GDM1 (cell line): ENCODE measurements at places on chromosomes 4 and X.

DNA sequence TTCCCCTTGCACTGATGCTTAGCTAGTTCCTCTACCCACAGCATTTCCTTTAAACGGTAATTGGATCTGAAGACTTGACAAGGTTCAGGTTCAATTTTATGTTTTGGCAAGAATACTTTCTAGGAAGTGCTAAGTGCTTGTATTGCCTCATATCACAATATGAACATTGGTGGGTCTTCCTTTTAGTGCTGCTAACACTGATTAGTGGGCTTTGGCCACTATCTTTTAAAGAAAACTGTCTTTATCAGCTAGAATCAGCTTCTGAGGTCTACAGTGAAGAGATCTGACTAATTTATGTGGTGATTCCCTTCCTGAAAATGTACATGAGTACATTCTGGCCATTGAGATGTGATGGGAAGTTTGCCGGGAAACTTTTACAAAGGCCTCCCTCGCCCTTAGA, 316.7 kb upstream of the KLF3 start:
- no peak for DNase-seq

- no peak for DNase-seq
Measured at GRCh38 chr4:64682481-64682880, 273.2 kb upstream of the TECRL start.

DNA sequence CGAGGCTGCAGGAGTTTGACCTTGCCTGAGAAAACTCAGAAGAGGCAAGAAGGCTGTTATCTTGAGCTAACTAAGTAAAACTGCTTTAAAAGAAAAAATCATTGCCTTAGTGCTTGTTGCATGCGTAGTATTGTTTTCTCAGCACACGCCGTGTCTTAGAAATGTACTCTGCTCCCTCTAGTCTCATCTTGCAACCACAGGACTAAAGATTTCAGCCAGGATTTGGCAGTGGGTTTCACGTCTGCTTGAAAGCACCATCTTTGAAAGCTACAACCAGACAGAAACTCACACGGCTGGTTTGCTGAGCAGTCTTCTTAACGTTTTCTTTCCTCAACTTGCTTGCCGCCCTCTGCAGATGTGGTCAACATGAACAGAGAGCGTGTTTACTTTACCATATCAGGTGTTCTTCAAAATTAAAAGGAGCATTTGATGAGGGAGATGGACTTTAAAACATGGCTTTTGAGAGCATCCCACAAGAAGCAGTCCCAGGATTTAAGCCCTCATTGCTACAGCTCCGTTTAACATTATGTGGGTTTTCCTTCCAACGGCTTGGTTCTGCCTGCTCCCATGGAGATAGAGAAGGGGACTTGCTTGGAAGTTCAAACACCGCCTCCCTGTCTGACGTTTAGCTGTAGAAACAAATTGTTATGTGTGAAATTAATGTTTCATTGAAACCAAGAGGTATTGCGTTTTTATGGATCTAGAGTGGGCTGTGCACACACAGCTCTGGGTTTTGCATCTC, 3.4 kb downstream of the SORCS2 start:
- DNase-seq, result no peak

DNA sequence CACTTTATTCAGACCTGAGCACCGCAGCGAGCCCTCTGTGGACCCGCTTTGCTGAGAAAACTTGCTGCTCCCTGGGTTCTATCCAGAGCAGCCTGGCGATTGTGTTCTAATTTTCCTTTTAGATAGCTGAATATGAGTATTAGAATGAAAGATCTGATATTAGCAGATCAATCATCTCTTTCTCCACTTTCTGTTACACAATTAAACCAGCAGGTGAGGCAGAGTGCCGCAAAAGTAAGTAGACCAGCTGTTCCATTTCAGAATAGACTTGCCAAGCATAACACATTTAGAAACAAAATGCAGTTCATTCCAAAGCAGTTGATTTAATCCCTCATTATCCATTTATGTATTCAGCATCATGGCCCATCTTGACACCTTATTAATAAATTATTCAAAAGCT, 58.6 kb downstream of the PALLD start:
- DNase-seq, result no peak

- DNase-seq, result no peak
Measured at GRCh38 chrX:42823443-42823842, 45.5 kb upstream of the PPP1R2C start.

DNA sequence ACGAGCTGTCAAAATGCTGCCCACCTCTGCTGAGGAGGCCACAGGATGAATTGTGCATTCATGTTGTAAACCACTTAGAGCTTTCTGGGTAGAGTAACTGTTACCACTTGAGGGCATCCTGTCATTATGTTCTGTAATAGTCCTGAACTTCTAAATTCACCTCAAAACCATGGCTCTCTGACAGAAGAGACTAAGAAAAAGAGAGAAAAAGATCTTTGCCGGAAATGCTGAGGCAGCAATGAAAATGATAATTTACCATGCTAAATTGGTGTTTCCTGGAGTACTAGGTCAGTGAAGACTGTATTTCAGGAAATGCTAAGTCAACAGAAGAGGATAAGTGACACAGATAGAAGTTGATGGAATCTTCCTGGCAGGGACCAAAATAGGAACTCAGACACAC, 942.3 kb upstream of the SLIT2 start:
- DNase-seq, result no peak

DNA sequence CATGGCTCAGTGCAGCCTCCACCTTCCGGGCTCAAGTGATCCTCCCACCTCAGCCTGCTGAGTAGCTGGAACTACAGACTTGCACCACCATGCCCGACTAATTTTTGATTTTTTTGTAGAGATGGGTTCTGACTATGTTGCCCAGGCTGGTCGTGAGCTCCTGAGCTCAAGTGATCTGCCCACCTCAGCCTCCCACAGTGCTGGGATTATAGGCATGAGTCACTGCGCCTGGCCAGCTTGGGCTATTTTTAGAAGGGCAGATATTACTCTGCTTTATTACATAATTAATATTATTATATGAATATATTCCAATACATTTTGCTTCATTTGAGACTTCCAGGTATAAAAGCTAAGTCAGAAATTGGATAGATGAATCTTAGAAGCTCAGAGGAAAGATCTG, 143.7 kb upstream of the ANK2 start:
- no peak for DNase-seq

DNA sequence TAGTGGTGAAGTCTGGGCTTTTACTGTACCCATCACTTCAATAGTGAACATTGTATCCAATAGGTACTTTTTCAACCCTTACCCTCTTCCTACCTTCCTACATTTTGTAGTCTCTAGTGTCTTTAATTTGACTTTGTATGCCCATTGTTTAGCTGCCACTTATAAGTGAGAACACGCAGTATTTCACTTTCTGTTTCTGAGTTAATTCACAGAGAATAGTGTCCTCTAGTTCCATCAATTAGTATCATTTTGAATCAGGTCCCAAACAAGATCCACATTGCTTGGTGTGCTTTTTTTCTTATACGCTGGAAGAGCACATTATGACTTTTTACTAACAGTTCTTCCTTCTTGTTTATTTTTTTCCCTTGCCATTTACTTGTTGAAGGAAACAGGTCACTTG, 176.0 kb upstream of the WDFY3 start:
- DNase-seq, result no peak

DNA sequence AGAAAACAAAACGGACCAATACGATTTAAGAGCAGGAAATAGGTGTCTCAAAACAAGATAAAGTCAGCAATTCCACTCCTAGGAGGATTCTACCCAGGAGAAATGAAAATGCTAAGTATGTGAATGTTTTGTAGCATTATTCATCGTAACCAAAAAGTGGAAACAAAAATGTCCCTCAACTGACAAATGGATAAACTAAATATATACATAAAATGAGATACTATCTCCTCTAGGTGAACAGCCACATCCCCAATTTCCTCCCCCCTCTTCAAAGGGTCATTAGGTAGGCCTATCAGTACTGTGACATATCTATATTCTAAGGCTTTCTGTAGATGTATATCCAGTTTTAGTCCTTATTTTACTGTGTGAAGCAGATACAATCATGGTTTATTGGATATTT, 18.0 kb downstream of the DDX3X start:
- DNase-seq, result no peak

GRCh38 chrX:75155447-75155826, 646 bp downstream of the ABCB7 start:
- DNase-seq, result no peak

DNA sequence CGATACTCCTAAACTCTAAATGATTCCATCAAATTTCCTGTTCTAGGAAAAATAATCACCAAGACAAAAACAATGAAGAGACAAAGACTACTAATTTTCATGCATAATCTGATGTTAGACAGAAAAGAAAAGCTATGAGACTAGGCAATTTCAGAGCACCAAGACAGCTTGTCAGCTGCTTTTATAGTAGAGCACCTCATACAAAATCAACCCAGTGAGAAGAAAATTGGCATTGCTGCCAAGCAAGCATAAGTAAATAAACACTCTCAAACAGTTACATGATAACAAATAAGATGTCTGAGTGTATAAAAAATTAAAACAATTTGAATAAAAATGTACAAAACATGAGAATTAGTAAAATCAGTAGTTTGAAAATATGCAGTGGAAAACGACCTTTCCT, 1544.6 kb downstream of the C4orf33 start:
- no peak for DNase-seq

DNA sequence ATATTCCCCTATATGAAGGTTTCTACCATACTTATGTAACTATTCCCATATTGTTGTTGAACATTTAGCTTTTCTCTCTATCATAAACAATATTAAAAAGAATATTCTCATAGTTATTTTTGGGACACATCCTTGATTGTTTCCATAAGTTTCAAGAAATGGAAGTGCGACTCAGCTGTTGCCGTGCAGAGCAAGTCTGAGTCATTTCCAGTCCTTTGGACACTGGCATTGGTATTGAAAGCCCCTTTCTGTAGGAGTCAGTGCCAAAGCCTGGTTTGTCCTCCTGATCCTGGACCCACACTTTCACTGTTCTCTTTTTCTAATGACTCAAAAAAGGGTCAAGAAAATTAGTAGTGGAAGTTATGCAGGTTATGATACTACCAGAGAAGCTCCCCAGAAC, 108.3 kb upstream of the DIAPH2 start:
- no peak for DNase-seq

- no peak for DNase-seq
Measured at GRCh38 chr4:113919611-113920010, 59.8 kb downstream of the ARSJ start.

DNA sequence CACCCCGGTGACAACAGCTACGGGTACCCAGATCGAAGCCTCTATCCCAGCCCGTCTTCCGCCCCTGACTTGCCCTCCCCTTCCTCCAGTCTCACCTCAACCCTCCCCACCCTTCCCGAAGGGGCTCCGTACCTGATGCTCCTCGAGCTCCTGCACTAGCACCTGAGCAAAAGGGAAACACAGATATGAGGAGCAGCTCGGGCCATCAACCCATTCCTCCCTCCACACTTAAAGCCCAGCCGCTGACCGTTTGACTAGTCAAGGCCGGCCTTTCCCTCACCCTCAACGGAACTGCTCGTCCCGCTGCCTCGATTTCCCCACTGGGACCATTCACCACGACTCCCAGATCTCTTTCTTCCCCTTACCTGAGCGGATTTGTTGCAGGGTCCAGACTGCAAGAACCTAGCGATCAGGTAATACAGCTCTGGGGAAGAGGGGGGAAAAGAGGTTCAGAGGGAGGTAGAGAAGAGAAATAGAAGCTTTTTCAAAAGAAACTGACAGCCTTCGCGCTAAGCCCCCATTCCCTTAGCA, 731 bp downstream of the BRWD3 start:
- no peak for DNase-seq

- no peak for DNase-seq
Measured at GRCh38 chr4:108081256-108081655, 87.5 kb downstream of the LEF1 start.

DNA sequence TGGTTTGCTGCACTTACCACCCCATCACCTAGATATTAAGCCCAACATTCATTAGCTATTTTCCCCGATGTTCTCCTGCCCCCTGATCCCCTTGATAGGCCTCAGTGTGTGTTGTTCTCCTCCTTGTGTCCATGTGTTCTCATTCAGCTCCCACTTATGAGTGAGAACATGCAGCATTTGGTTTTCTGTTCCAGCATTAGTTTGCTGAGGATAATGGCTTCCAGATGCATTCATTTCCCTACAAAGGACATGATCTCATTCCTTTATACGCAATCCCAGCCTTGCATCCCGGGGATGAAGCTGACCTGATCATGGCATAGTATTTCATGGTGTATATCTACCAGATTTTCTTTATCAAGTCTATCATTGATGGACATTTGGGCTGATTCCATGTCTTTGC, 99.0 kb upstream of the DCAF12L2 start:
- no peak for DNase-seq

DNA sequence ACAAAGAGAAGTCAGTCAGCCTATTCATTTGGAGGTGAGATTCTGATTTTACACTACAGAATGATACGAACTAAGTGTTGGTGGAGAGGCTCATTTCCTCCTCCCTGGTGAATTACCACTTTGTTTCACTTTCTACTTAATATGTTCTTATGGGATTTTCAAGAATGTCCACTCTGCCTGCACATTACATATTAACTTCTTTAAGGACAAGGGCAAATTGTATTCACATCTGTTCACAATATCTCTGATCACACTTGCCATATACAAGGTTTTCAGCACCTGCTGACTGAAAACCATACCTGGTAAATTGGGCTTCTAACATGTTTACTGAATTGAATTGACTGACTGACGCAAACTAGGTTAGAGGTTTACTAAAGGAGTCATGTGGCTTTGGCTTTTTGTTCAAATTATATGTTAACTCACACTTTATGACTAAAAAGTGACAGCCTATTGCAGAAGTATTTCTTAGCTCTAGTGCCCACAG, 188.4 kb upstream of the MBNL3 start:
- no peak for DNase-seq

- DNase-seq, result no peak
Measured at GRCh38 chrX:63561425-63561824, 210.3 kb upstream of the SPIN4 start.

DNA sequence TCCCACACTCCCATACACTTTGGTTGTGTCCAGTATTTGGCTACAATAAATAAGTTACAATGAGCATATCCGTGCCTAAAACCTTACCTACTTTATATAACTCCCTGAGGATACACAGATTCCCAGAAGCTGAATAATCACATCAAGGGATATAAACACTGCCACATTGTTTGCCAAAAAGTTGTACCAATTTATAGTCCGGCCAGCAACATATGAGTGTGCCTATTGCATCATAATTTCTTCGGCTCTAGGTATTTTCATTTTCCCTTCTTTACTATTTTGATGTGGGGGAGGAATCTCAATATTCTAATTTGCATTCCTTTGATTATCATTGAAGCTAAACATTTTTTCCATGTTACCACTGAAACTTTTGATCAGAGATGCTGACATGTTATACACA, 146.4 kb downstream of the PCDH19 start:
- no peak for DNase-seq

DNA sequence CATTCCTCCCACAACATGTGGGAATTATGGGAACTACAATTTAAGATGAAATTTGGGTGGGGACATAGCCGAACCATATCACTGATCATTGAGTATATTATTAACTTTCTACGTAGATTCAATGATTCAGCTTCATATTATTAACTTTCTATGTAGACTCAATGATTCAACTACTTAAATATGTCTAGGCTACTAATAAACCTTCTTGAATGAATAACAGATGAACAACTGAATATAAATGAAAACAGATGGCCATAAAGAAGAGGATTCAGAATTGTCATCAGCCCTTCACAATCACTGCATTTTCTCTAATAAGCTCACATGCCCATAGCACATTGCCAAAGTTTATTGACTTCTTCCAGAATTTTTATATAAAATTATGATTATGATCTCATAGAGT, 57.0 kb downstream of the CEP44 start:
- no peak for DNase-seq
